ENCODE measurements at places on chromosomes 4 and X.

- no peak for DNase-seq
Observed at GRCh38 chr4:140343303-140343702, 30.1 kb upstream of the SCOC start.

GRCh38 chrX:102976286-102976685, 39.2 kb downstream of the RAB40AL start:
- DNase-seq, result no peak

GRCh38 chrX:39894683-39895082, 203.1 kb downstream of the BCOR start:
- DNase-seq, result no peak

- no peak for DNase-seq
Observed at GRCh38 chr4:154044108-154044531, 255.2 kb upstream of the SFRP2 start.

GRCh38 chrX:150514462-150514861, 54.0 kb upstream of the MTM1 start:
- DNase-seq, result no peak

DNA sequence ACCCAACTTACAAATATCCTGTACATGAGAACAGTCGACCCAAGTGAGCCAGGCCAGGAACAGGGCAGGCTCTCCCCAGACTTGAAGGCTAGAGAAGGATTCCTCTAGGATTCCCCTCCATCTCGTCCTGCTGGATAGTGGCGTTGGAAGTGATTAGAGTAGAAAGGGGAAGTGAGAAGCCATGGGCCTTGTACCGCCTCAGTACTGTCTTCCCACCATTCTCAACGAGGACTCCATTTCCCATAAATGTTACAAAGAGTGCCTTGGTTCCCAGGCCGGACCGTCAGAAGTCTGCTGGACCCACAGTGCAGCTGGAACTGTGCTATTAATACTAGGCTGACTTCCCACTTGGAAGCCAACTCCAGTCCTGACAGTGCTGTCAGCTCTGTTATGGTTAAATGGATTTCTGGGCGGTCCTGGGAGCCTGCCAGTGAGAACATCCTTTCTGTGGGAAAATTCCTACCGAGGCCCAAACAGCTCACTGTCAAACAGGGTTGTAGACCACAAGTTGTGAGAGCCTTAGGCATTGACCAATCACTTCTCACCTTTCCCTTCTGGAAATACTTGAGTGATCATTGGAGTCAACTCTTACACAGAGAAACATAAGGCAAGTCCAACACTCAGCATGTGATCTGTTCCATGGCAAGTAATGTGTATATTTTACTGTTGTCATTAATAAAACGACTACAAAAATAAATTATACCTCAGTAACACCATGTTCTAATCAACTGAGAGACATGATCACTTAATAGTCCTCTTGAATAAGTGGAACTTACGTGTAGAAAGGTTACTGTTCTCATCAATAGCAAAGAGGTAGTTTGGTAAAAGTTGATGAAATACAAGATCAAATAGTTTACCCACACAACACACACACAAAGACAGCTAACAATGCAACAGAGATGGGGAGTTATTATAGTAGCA, 58.4 kb downstream of the AMELX start:
- DNase-seq, result no peak

DNA sequence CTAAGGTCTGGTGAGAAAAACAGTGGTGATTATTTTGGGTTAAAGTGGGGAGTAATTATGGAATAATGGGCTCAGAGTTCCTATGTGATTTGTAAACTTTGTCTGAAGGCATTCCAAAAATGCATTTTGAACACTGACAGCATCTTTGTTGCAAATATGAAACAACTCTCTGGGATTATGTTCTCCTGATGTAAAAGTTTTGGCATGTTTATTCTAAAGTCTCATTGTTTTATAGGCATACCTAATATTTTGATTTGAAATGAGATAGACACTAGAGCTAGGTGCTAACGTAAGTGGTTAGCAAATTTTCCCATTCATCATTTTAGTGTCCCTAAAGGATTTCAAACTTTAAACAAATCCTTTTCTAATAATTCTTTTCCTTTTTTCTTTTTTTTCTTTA, 140.9 kb upstream of the ANXA3 start:
- DNase-seq, result no peak

GRCh38 chr4:159349332-159349731, 246.5 kb downstream of the RAPGEF2 start:
- no peak for DNase-seq

GRCh38 chrX:18855919-18856644, 127.8 kb downstream of the PHKA2 start:
- no peak for DNase-seq

GRCh38 chr4:5996641-5997040, 21.6 kb downstream of the C4orf50 start:
- no peak for DNase-seq

GRCh38 chrX:9626379-9626778, 139.3 kb downstream of the GPR143 start:
- no peak for DNase-seq

- DNase-seq, result peak; percentile 6
Observed at GRCh38 chrX:41664375-41664901, 24.3 kb upstream of the GPR34 start.

DNA sequence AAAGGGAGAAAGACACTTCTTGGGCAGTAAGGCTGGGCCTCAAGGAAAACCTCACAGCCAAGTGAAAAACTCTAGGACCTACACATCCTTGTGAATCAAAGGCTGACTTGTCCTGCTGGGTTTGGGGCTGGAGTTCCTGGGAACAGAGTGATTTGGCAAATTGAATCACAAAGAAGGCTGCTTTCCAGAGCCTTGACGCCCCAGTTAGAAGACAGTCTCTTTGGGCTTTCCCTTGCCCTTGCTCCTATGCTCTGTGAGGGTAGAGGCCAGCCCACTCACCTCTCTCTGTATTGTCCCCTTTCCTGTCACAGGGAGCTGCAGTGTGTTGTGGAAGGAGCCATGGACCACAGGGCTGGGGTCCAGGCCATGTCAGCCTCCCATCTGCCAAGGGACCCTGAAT, 9.6 kb downstream of the AMER1 start:
- DNase-seq, result no peak

DNA sequence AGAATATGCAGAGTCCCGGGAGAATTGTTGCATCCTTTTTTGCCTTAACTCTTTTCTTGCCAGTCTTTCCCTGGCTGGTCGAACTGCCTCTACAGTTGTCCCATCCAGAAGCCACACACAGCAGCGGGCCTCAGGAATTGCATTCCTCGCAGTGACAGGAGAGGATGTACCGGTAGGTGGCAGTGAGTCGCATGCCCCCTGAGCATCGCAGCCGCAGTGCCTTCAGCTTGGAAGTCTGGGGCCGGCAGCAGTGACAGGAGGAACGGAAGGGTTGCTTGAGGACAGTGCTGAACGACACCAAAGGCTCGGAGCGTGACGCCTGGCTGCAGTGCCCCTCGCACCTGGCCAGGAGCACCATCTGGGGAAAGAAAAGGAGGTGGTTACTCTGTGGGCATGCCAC, 23.5 kb downstream of the NDP start:
- DNase-seq, result peak; percentile 15

DNA sequence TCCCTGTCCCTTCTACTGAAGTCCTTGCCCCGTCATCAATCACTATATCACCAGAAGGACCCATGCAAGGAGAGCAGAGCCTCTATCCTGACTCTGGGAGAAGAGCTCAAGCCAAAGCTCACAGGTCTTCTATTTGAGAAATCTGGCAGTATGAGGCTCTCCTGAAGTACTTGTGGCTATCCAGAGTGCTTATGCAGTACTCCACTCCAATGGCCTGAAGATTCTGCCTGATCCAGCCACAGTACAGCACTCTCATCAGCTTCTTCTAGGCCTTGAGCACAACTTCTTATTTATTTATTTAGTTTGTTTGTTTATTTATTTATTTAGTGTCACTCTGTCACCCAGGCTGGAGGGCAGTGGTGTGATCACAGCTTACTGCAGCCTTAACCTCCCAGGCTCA, 13.0 kb downstream of the USP26 start:
- DNase-seq, result no peak

DNA sequence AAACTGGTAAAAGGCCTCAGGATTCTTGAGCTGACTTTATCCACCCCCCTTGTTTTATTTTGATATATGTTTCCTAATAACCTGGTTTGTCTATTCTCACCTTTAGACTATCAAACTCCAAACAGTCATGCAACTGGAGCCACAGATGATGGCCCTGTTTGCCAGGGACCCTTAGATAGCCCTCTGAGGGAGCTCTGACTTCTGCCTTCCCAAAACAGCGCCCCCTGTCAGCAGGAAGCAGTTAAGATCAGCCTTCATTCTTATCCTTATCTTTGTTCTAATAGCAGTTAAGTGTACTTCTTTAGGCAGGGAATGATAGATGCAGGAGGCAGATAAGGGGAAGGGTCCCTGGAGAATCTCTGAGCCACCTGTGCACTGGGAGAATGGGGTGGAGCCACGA, 27.5 kb upstream of the CXCL13 start:
- no peak for DNase-seq

GRCh38 chr4:139975830-139976272, 178.1 kb downstream of the MAML3 start:
- DNase-seq, result no peak

GRCh38 chrX:66098162-66098561, 58.3 kb upstream of the VSIG4 start:
- no peak for DNase-seq

- DNase-seq, result no peak
Observed at GRCh38 chr4:16496501-16496900, 270.2 kb upstream of the TAPT1 start.

DNA sequence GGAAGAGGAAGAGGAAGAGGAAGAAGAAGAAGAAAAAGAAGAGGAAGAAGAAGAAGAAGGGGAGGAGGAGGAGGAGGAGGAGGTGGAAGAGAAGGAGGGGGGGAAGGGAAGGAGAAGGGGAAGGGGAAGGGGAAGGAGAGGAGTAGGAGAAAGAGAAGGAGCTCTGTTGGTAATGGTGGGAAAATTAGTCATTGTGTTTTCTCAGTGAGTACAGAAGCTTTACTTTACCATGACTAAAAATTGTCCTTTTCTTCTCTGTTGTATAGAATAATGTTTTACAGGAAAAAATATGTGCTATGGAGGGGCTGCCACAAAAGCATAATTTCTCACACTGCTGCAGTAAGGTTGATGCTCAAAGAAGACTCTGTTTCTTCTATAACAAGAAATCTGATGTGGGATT, 4.1 kb downstream of the AFM start:
- no peak for DNase-seq

- DNase-seq, result no peak
Observed at GRCh38 chrX:13808293-13808692, 8.6 kb downstream of the GPM6B start.

GRCh38 chr4:153428941-153429475, 37.2 kb upstream of the TMEM131L start:
- DNase-seq, result no peak

GRCh38 chr4:87012265-87012953, 77.6 kb downstream of the AFF1 start:
- no peak for DNase-seq
